ENCODE measurements at places on chromosomes 7 and 10.

- no peak for DNase-seq
Measured at GRCh38 chr7:8151161-8151725, 110.7 kb downstream of the ICA1 start.

- DNase-seq, result peak; percentile 60
Measured at GRCh38 chr10:73060738-73061635, 35.7 kb downstream of the P4HA1 start.

DNA sequence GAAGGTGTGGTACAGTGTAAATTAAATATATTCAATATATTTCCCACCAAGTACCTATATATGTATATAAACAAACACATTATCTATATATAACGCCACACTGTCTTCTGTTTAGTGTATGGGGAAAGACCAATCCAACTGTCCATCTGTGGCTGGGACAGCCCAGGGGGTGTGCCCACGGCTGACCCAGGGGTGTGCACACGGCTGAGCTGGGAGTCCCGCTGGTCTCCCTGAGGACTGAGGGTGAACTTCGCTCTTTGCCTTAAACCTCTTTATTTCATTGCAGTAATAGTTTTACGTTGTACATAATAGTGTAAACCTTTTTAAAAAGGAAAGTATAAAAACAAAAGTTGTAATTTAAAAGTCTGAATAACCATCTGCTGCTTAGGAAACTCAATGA is 6.3 kb downstream of the EN2 start:
- DNase-seq, result no peak

DNA sequence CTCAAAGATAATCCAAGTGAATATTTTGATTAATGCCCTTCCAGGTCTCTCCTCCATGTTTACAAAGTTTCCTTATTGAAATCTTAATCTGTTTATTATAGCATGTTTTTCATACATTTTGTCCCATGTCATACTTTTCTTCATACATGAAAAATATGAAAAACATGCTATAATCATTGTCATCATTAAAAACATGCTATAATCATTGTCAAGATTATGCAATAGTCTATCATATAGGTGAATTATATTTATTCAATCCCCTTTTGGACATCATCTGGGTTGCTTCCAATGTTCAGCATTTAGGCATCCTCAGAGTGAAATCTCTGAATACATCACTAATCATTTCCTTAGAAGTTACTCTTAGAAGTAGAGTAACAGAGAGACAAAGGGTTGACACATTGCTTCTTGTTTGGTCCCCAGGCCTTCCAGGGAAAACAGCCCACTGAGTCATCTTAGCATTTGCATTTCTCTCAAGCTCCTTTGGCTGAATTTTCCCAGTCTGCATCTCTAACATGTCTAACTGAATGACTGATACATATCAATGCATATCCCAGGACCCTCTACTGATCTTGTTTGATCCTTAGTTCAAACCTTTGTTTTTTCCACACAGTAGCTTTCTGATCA is 87.0 kb downstream of the SGMS1 start:
- DNase-seq, result no peak

DNA sequence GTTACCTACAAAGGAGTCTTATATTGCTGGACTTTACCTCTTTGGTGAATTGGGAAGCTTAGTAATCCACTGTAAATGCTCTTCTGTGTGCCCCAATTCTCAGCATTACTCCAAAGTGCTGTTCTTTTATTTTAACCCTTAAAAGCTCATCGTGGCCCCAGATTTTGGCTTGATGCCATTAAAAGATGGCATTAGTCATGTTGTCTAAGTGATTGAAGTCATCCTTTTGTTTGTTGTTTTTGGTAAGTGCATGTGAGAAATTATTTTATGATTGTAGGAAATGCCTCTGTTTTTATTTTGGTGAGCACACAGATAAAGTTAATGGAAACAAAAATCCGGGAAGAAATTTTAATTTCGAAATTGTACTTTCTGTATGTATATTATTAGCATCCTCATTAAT is 82.5 kb upstream of the GATA3 start:
- DNase-seq, result no peak

GRCh38 chr7:157687158-157687557 is 350.4 kb downstream of the DNAJB6 start:
- DNase-seq, result no peak

- no peak for DNase-seq
Measured at GRCh38 chr7:25863729-25864110, 288.3 kb upstream of the NFE2L3 start.

DNA sequence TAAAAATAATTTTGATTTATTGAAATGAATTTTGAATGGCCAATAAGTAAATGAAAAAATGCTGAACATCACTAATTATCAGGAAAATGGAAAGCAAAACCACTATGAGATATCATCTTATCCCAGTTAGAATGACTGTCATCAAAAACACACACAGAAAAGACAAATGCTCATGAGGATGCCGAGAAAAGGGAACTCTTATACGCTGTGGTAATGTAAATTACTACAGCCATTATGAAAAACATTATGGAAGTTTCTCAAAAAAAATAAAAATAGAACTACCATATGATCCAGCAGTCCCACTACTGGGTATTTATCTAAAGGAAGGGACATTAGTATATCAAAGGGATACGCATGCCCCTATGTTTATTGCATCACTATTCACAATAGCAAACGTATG is 15.8 kb downstream of the SCIN start:
- no peak for DNase-seq

DNA sequence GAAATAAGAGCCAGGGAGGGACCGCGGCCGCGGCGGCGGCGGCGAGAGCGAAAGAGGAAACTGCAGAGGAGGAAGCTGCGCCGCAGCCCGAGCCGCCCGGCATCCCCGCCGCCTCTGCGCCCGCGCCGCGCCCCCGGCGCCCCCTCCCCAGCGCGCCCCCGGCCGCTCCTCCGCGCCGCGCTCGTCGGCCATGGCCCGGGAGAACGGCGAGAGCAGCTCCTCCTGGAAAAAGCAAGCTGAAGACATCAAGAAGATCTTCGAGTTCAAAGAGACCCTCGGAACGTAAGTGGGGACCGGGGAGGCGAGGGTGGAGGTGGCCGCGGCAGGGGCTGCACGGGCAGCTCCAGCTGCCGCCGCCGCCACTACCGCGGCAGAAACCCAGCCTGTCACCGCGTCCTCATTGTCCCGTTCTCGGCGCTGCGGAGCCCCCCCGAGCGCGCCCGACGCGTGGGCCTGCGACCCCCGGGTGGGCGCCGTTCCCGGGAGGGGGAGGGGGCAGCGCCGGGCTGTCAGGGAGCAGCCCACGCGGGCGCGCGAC is 351 bp downstream of the CAMK1D start:
- no peak for DNase-seq

- DNase-seq, result peak; percentile 99
Measured at GRCh38 chr7:44885394-44886317, at the start of gene PURB. Gene PURB, minus strand, starts transcription at chr7:44885530. Its CDS starts 182 bp downstream, at chr7:44885348.

GRCh38 chr7:451255-452225 is 68.1 kb downstream of the PDGFA start:
- peak; percentile 42 for DNase-seq

DNA sequence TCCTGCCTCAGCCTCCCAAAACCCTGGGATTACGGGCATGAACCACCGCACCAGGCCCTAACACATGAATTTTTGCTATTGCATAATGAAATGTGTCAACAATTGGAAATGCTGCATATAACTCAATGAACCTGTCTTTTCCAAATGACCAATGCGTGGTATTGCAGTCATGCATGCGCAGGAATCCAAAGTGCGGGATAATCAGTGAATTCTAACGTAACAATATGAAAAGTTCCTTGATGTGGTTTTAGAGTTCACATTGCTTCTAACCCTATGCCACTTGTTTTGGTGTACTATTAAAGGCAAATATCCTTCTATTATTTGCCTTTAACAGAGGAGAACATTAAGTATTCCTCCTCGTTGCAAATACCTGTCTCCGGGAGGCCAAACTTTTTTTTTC is 10.5 kb downstream of the TDRD1 start:
- DNase-seq, result no peak

- DNase-seq, result no peak
Measured at GRCh38 chr10:86712317-86712707, 44.0 kb downstream of the LDB3 start.

DNA sequence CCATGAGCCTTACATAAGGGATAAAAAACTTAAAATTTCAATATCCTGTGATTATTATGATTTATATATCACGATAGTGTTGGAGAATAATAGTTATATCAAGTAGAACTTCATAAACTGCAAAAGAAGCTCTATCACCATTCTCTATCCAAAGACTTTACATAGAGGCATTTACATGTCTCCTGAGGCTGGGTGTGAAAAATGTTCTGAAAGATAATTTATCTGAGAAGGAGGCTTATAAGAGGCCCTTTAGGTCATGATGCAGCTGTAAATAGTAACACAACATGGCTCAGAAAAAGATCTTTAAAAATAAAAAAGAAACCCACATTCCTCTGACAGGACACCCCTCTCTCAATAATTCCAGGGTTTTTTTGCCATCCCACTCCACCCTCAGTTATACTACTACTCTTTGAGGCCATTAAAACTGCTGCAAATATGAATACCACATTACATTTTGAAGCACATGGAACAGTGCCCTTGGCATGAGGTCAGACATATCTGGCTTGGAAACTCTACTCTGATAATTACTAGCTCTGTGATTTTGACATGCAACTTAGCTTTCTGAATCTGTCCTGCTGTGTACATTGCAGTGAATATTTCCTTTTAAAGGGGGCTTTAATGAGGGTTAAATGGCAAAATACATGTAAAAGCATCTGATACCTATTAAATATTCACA is 55.5 kb downstream of the SLC16A12 start:
- no peak for DNase-seq

DNA sequence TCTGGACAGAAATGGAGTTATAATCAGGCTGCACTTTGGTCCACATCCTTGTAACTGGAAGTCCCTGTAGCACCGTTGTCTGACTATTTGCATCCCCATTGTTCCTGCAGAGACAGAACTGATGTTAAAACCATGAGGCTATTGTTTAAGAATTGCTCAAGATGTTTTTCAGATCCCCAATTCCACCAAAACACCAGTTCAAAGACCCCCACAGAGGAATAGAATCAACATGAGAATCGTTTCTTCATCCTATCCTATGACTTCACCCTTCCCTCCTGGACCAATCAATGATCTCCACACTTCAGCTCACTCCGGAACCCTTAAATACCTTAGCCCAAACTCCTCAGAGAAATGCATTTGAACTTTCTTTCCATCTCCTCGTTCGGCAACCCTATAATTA is 57.1 kb upstream of the GRID1 start:
- no peak for DNase-seq

GRCh38 chr7:79142706-79143105 is 310.8 kb downstream of the MAGI2 start:
- no peak for DNase-seq

DNA sequence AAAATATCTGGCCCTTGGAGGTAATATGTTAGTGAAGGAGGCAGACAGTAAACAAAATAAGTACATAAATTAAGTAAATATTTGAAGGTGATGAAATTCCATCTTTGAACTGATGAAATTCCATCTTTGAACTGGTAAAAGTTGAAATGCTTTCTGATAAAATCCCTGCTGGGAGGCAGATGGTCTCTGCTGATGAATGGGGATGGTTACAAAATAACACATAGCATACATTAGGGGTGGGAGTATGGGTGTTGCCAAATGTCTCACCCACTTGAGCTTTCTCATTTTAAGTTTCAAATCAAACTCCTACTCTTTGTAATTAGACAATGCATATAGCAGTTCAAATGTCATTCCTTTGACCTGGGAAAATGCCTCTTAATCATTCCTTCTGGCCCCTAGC is 77.5 kb upstream of the SORCS3 start:
- no peak for DNase-seq

GRCh38 chr7:156222151-156222550 is 409.9 kb upstream of the SHH start:
- DNase-seq, result no peak

DNA sequence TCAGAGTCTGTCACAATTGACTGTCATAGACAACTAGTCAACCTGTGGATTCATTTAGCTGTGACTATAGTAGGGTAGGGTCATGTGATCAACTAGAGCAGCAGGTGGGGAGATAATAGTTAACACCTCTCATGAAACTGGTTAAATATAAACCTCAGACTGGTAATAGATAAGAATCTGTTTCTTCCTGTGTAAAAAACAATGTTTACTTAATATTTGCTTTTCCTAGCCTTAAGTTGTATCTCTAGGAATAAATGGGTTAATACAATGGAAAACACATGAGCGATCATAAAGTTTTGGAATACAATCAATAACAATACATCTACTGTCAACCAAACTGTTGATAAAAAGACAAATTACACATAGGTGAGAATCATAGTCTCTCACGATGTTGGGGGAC is 43.4 kb upstream of the ITGB8 start:
- DNase-seq, result no peak

GRCh38 chr10:17061418-17061817 is 68.2 kb downstream of the CUBN start:
- DNase-seq, result peak; percentile 56

DNA sequence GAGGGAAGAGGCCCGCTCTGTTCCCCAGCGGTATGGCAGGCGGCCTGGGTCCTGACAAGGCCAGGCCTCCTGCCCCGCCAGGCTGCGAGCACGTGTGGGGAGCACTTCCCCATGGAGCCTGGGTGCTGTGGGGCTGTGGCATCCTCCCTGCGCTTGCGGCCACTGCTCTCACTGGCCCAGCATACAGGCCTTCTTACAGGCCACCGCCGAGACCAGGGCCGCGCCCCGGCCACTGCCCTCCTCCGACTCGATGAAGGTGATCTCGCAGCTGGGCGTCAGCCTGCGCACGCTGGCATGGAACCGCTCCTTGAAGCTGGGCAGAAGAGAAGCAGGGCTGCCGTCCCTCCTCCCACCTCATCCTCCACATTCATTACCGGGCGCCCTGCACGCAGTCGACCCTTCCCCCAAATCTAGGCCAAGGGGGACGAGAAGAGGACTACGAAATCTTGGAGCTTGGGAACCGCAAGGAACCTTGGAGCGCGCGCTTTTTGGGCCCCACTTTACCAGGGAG is 3.9 kb upstream of the MYL7 start:
- no peak for DNase-seq

DNA sequence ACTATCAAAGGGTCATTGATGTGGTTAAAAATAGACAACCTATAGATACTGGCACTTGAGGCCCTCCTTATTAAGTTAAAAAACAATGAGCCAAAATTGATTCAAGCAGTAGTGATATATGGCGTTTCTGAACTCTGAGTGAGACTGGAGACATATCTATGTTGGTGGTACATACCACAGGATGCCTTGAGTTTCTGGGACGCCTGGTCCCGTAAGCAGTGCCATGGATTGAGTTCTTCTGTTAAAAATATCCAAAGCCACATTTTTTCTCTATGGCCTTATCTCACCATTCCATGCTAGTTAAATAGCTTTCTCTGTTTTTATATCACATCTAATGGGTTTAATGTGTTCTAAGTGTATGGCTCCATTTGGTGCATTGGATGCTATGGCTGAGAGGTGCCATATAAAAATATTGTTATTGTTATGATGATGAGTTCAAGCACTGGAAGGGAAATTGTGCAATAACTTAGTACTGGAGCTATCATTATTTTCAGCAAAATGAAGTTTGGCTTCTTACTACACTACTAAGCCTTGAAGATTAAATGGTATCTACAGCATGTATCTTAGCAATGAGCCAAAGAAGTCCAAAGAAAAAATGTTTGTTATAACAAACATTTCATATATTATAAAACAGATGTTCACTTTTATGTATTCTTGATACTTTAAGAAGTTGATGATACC is 713.9 kb downstream of the SUGCT start:
- no peak for DNase-seq

All from A172 (cell line).